ENCODE measurements at places on chromosomes 3 and 15. TPM values are rescaled to one million over a fixed set of nuclear protein-coding genes. Genes with fewer than 3 reads are reported as not detected.

ANKDD1A gene
- 1.5 TPM for total RNA-seq

DNA sequence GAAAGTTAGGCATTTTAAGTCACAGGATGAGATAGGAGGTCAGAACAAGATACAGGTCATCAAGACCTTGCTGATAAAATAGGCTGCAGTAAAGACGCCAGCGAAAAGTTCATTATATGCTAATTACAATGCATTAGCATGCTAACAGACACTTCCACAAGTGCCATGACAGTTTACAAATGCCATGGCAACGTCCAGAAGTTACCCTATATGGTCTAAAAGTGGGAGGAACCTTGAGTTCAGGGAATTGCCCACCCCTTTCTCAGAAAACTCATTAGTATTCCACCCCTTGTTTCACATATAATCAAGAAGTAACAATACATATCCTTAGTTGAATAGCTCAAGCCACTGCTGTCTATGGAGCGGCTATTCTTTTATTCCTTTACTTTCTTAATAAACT lies 92.7 kb upstream of the PLXND1 start:
- DNase-seq, result no peak

- no peak for DNase-seq
These were observed 551.1 kb upstream of the BCHE start for GRCh38 chr3:166388321-166388720.

PDCD7 gene
- total RNA-seq, result 13.3 TPM

GRCh38 chr3:165148876-165149441 lies 47.2 kb downstream of the SLITRK3 start:
- no peak for DNase-seq

GRCh38 chr3:39147711-39148434 lies 5.5 kb downstream of the CSRNP1 start:
- DNase-seq, result peak; percentile 78
